ENCODE measurements at places on chromosomes 4 and X.

DNA sequence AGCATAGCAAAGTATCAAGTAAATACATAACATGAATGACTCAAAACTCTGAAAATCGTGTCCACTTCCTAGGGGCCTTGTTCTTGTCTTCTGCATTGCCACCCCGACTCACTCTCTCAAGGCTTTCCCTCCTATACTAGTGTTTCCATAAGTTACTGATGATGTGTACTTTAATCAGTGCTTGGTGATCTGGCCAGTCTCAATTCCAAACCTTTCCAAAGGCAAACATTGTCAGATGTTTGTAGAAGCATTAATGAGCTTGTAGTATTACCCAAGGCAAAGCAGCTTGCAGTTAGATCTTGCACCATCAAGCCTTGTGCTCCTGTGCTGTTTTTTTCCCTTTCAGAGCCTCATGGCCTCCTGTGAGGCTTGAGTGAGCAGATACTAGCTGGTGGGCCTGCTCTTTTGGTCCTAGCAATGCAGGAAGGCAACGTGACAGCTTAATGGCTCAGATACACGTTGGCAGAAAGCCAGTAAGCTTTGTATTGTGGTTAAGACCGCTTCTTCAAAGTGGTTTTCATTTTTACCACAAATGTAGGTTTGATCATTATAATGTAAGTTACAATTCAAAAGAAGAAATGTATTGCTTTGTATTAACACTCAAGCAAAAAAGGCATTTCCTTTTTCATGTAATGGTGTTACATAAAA is 51.8 kb downstream of the RBPJ start:
- H3K27ac ChIP-seq = no peak overlapping the region
- peak; percentile 44 for DNase-seq
- peaks cover 16% of the 10 kb centered on the region for H3K4me1 ChIP-seq
- H3K4me3 ChIP-seq = no peak overlapping the region
- no peaks in the 10 kb centered on the region for H3K27me3 ChIP-seq

- H3K36me3 ChIP-seq = peaks cover 5% of the 10 kb centered on the region
- no peak for DNase-seq
- no peaks in the 10 kb centered on the region for H3K27me3 ChIP-seq
- no peak overlapping the region for H3K27ac ChIP-seq
- no peaks in the 10 kb centered on the region for H3K4me1 ChIP-seq
Observed at GRCh38 chrX:3820167-3820566, 106.7 kb upstream of the PRKX start.

GRCh38 chr4:78937837-78938236 is 1.4 kb downstream of the PAQR3 start:
- no peak overlapping the region for H3K27ac ChIP-seq
- H3K27me3 ChIP-seq = no peaks in the 10 kb centered on the region
- no peaks in the 10 kb centered on the region for H3K36me3 ChIP-seq
- H3K4me3 ChIP-seq = no peak overlapping the region

- no peak overlapping the region for H3K27ac ChIP-seq
- DNase-seq = no peak
- no peaks in the 10 kb centered on the region for H3K4me1 ChIP-seq
- no peak overlapping the region for H3K4me3 ChIP-seq
Observed at GRCh38 chr4:103719105-103719829, 518 bp downstream of the TACR3 start.

DNA sequence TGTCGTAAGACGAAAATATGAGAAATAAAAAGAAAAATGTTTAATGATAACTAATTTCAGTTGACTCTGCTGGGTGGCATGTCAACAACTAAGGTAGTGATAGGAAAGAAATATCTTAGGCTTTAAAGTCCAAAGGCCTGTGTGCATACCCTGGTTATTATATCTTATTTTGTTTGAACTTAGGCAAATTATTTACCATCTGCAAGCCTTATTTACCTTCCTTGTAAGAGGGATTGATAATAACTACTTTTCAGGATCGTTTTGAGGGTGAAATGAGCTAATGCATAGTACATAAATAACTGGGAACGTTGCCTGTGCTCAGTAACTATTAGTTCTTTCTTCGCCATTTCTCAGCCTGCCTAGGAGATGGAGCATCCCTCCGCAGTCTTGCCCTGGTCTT is 41.6 kb upstream of the TAB3 start:
- no peaks in the 10 kb centered on the region for H3K36me3 ChIP-seq
- no peak for DNase-seq
- H3K4me3 ChIP-seq = no peak overlapping the region
- H3K27ac ChIP-seq = no peak overlapping the region

- no peak for DNase-seq
- no peaks in the 10 kb centered on the region for H3K4me1 ChIP-seq
- H3K36me3 ChIP-seq = no peaks in the 10 kb centered on the region
- H3K27ac ChIP-seq = no peak overlapping the region
Observed at GRCh38 chr4:101299899-101300540, 47.3 kb downstream of the PPP3CA start.

DNA sequence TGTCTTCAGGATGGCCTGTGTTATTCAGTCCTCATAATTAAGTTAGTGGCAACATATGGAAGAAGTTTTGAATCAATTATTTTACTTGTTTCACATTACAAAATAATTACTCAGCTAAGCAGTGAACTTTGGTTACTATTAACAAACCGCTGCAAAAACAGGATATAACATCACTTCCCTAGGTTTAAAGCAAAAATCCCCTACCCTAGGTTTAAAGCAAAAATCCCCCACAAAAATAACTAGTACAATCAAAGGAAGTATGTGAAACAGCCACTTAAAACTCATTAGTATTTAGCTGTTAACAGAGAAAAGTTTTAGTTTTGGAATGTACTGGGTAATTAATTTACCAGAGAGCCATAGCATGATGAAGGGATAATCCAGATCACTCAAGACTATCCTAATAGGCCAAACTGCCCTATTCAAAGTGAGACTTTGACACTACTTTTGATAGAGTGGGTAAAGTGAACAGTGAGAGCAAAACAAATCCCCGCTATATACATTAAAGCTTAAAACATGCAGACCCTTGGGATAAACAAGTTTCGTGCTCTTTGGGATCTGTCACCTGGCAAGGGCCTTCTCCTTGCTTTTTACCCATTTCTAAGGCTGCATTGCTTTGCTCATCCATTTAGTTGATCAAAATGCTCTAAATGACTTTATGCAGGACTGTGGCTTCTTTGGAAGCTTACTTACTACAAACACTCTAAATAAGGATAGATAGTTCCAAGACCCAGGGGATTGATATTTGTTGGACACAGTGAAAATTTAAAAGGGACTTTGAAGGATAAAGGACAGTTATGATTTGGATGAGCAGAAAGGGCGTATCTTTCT is 36.4 kb upstream of the GPR174 start:
- H3K27ac ChIP-seq = peak overlapping the region; percentile 87
- H3K4me1 ChIP-seq = peaks cover 27% of the 10 kb centered on the region
- no peak for DNase-seq
- no peaks in the 10 kb centered on the region for H3K36me3 ChIP-seq

- DNase-seq = no peak
- H3K36me3 ChIP-seq = no peaks in the 10 kb centered on the region
- H3K4me1 ChIP-seq = no peaks in the 10 kb centered on the region
Observed at GRCh38 chr4:79439489-79439888, 31.5 kb upstream of the GK2 start.

DNA sequence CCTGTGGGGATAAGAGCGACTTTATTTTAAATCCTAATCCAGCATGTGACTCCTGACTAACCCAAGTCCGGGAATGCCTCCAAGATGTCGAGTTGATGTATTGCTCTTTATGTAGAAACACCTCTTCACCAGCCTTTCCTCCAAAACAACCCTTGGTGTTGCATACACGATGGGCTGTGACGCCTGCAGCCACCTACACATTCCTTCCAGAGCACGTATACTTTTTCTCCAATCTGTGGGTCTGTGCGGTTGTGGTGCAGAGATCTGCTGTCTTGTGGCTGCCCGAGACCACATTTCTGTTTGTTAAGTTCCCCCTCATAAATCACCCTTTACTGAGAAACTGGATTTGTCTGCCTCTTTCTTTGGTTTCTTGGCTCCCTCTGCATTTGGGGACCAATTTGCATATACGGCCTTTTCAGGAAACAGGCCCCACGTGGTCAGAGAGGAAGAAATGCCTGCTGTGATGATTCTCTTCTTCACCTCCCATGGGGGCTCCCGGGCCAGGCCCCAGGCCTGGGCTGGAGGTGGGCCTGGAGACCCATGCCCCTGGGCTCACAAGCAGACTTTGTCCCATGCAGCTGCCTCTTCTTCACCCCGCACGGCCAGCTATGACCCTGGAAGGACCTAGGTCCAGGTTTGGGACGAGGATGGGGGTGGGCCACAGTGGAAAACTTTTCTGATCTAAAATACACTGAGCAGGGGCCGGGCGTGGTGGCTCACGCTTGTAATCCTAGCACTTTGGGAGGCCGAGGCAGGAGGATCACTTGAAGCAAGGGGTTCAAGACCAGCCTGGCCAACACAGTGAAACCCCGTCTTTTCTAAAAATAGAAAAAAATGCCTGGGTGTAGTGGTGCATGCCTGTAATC is 21.4 kb upstream of the AFAP1 start:
- H3K36me3 ChIP-seq = no peaks in the 10 kb centered on the region
- H3K27ac ChIP-seq = no peak overlapping the region
- peak; percentile 20 for DNase-seq
- H3K4me3 ChIP-seq = no peak overlapping the region
- peaks cover 22% of the 10 kb centered on the region for H3K4me1 ChIP-seq

GRCh38 chr4:65416891-65417290 is 253.4 kb downstream of the EPHA5 start:
- no peak for DNase-seq
- H3K36me3 ChIP-seq = no peaks in the 10 kb centered on the region
- H3K27ac ChIP-seq = no peak overlapping the region
- no peaks in the 10 kb centered on the region for H3K27me3 ChIP-seq
- H3K4me1 ChIP-seq = no peaks in the 10 kb centered on the region

DNA sequence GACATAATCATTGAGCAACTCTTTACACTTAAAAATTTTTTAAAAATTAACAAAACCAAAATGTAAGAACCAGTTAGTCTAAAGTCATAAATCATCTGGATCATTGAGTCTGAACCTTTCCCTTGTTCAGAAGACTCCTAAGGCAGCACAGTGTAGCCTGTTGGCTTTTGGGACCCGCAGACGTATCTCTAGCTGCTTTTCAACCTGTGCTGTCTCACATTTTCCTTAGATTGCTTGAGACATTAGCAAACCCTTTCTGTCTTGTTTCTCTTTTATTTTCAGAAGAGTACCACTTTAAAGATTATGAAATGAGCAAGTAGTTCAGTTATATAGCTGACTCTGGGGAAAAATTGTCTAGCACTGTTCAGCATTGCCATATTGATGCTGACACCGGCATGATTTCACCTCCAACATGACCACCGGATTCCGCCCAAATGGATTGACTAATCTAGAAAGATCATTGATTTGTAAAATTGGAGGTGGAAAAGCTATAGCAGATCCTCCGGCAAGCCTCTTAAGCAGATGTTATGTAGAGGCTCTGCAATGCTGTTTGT is 8.9 kb downstream of the TCEANC start:
- H3K4me3 ChIP-seq = no peak overlapping the region
- H3K4me1 ChIP-seq = no peaks in the 10 kb centered on the region
- no peaks in the 10 kb centered on the region for H3K27me3 ChIP-seq
- DNase-seq = no peak
- peaks cover 3% of the 10 kb centered on the region for H3K36me3 ChIP-seq
- H3K27ac ChIP-seq = no peak overlapping the region

DNA sequence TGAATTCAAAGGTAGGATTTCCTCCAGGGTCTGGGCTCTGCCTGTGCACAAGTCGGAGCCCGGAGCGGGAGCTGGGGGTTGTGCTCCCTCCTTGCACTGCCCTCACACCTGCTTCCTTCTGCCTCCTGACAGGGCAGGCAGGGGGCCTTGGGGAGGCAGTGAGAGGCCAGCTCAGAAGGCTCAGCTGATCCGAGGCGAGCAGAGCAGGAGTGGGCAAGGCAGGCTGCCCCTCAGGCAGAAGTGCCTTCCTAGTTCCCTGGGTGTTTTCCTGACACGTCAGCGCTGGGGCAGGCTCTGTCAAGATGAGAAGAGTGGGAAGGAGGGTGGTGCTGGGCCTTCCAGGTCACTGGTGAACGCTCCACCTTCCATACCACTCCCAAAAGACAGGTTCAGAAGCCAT is 5.5 kb upstream of the IRAK1 start:
- H3K27ac ChIP-seq = no peak overlapping the region

- no peak overlapping the region for H3K4me3 ChIP-seq
- H3K27me3 ChIP-seq = no peaks in the 10 kb centered on the region
- DNase-seq = no peak
- no peak overlapping the region for H3K27ac ChIP-seq
Observed at GRCh38 chr4:22477136-22477812, 38.6 kb downstream of the ADGRA3 start.

- H3K4me3 ChIP-seq = no peak overlapping the region
- H3K27me3 ChIP-seq = no peaks in the 10 kb centered on the region
- H3K36me3 ChIP-seq = no peaks in the 10 kb centered on the region
- no peak overlapping the region for H3K27ac ChIP-seq
- no peaks in the 10 kb centered on the region for H3K4me1 ChIP-seq
Observed at GRCh38 chr4:69830192-69830559, 29.8 kb downstream of the SULT1E1 start.

DNA sequence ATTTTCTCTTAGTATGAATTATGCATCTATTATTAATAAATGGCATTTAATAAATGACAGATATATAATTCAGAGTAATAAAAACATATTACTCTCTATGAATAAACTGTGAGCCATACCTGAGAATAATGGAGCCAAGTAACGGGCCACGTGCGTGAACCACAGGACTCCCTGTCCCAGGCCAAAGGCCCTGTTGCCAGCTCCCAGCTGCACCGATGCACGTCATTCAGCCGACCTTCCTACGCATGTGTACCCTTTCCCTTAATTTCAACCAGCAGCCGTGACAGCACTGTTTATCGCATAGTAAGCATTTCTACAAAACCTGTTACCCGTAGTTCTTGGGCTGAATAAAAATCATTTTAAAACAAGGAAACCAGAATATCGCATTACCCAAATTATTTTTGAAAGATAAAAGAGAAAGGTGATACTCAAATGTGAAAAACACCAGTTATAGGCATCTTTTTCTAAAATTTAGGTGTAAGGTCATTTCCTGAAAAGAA is 827.2 kb upstream of the FRG1 start:
- no peak for DNase-seq
- no peaks in the 10 kb centered on the region for H3K36me3 ChIP-seq
- H3K27me3 ChIP-seq = no peaks in the 10 kb centered on the region
- no peaks in the 10 kb centered on the region for H3K4me1 ChIP-seq

GRCh38 chr4:28248269-28248668 is 1387.6 kb downstream of the STIM2 start:
- no peaks in the 10 kb centered on the region for H3K4me1 ChIP-seq
- no peak overlapping the region for H3K27ac ChIP-seq
- no peaks in the 10 kb centered on the region for H3K27me3 ChIP-seq
- no peak for DNase-seq

- DNase-seq = no peak
- no peak overlapping the region for H3K27ac ChIP-seq
- no peaks in the 10 kb centered on the region for H3K27me3 ChIP-seq
- H3K4me1 ChIP-seq = no peaks in the 10 kb centered on the region
- H3K36me3 ChIP-seq = no peaks in the 10 kb centered on the region
- no peak overlapping the region for H3K4me3 ChIP-seq
Observed at GRCh38 chr4:186771624-186772023, 48.0 kb upstream of the FAT1 start.

- H3K36me3 ChIP-seq = no peaks in the 10 kb centered on the region
- no peaks in the 10 kb centered on the region for H3K4me1 ChIP-seq
- no peak overlapping the region for H3K27ac ChIP-seq
- no peak overlapping the region for H3K4me3 ChIP-seq
- no peaks in the 10 kb centered on the region for H3K27me3 ChIP-seq
- DNase-seq = no peak
Observed at GRCh38 chr4:5747738-5748375, 36.9 kb downstream of the EVC start.

GRCh38 chrX:20362268-20363267 is 95.9 kb upstream of the RPS6KA3 start:
- no peaks in the 10 kb centered on the region for H3K4me1 ChIP-seq
- DNase-seq = no peak
- H3K27me3 ChIP-seq = no peaks in the 10 kb centered on the region
- no peaks in the 10 kb centered on the region for H3K36me3 ChIP-seq
- no peak overlapping the region for H3K4me3 ChIP-seq
- no peak overlapping the region for H3K27ac ChIP-seq

All from naive thymus-derived CD4-positive, alpha-beta T cell (primary cell).